ENCODE measurements at places on chromosomes 2 and 18.

- peak; percentile 33 for DNase-seq
Measured at GRCh38 chr2:239934571-239935171, 90.5 kb downstream of the NDUFA10 start.

- DNase-seq = no peak
Measured at GRCh38 chr2:20624156-20624883, 26.6 kb downstream of the HS1BP3 start.

- DNase-seq = no peak
Measured at GRCh38 chr2:40513201-40513600, 61.3 kb upstream of the SLC8A1 start.

DNA sequence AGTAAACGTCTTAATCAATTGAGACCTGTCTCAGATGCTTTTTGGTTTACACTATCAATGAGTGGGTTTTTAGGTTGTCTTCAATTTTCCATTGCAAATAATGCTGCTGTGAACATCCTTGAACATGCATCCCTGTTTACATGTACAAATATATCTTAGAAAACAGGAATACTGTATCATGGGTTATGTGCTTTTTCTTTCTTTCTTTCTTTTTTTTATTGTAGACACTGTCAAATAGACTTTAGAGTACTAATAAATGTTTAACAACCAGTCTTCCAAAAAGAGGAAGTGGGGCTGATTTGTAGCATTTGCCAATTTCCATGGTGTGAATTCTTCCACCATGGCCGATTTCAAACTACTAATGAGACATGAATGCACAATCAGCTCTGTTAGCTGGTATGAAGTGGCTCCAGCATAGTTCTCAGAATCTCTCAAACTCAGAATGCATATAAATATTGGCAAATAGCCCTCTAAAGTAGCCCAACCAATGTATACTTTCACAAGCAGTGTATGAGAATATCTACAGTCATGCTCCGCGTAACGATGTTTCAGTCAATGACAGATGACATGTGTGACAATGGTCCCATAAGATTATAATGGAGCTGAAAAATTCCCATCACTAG is 50.3 kb upstream of the B3GNT2 start:
- no peak for DNase-seq

GRCh38 chr18:33558529-33558928 is 19.5 kb upstream of the ASXL3 start:
- no peak for DNase-seq

DNA sequence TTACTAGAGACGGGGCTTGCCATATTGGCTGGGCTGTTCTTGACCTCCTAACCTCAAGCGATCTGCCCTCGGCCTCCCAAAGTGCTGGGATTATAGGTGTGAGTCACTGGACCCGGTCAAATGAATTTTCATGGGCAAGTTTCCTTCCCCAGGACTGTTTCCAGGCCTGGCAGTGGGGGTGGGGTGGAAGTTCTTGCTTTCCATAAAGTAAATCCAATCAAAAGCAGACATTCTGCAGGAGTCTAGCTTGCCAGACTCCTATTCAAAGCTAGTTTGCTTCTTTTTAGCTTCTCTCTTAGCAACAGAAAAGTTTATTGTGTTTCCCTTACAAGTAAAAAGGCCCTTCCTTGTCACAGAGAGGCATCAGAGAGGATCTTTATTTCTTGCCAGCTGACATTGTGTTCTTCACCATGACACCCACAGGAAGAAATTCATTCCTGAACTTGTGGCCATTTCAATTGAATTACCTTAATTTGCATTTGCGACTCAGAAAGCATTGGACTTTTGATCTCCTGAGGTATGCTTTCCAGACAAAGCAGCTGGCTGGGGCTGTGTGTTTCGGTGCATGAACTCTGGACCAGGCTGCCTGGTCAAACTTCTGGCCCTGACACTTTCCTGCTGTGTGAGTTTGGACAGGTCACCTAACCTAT is 37.9 kb downstream of the LYPD1 start:
- DNase-seq = no peak

DNA sequence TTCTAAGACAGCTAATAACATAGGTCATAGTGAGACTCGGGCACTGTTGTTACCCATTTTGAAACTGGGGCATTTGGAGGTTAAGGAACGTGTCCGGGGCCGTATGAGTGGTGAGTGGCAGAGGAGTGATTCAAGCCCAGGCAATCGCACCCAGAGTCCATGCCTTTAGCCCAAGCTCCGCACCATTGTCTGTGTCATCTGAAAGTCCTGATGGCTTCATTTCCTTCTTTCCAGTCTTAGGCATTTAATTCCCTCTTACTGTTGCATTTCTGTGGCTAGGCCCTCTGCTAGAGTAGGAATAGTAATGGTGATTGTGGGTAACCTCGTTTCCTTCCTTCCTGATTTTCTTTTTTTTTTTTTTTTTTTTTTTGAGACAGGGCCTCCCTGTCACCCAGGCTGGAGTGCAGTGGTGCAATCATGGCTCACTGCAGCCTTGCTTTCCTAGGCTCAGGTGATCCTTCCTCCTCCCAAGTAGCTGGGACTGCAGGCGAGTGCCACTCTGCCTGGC is 49.8 kb upstream of the ASB1 start:
- DNase-seq = no peak

- DNase-seq = no peak
Measured at GRCh38 chr2:187310701-187311100, 137.4 kb downstream of the CALCRL start.

Measured in activated CD4-positive, alpha-beta T cell treated with anti-CD3 and anti-CD28 coated beads, Interleukin-2, amount 50 U/mL, for 24 hours (primary cell).